Kidney epithelial cell (primary cell): ENCODE measurements at places on chromosomes 11 and 22. TPM values are rescaled to one million over a fixed set of nuclear protein-coding genes. Genes with fewer than 3 reads are reported as not detected.

The SYT9 gene
- total RNA-seq = 1.0 and 1.2 TPM in 2 replicates

The GPR137 gene
- 21.9 and 44.3 TPM in 2 replicates for total RNA-seq

The UCP3 gene
- 0.84 and 1.6 TPM in 2 replicates for total RNA-seq

The RIMBP3C gene
- 0.29 and 0.48 TPM in 2 replicates for total RNA-seq

The DENND6B gene
- 4.5 TPM in 2 replicates for total RNA-seq

The OR6T1 gene
- total RNA-seq = 0.34 TPM in 1 of 2 replicates, not detected in the other

The CCDC81 gene
- not detected in 2 replicates for total RNA-seq

The OR2AG1 gene
- total RNA-seq = not detected in 2 replicates

The SIAE gene
- 9.4 and 10.3 TPM in 2 replicates for total RNA-seq

The TMEM191B gene
- total RNA-seq = 1.0 and 3.0 TPM in 2 replicates

The PNPLA3 gene
- 5.2 and 6.9 TPM in 2 replicates for total RNA-seq

The PNPLA5 gene
- not detected in 2 replicates for total RNA-seq

The CEP126 gene
- total RNA-seq = 0.71 and 0.82 TPM in 2 replicates

The PRRG4 gene
- 3.0 and 3.7 TPM in 2 replicates for total RNA-seq

The MCHR1 gene
- 0.63 and 1.7 TPM in 2 replicates for total RNA-seq

The THY1 gene
- 5.4 and 9.7 TPM in 2 replicates for total RNA-seq

The FAM83F gene
- total RNA-seq = 5.8 and 6.9 TPM in 2 replicates

The KLHL22 gene
- 18.6 and 28.2 TPM in 2 replicates for total RNA-seq

The MPZL3 gene
- 7.9 and 9.4 TPM in 2 replicates for total RNA-seq

The MMP27 gene
- total RNA-seq = not detected in 2 replicates

The LRRC10B gene
- 0.25 TPM in 1 of 2 replicates, not detected in the other for total RNA-seq
